Activated naive CD4-positive, alpha-beta T cell treated with anti-CD3 and anti-CD28 coated beads, Interleukin-2, amount 10 ng/mL, durations not matched to agents 7 days and 5 days (primary cell): ENCODE measurements at places on chromosomes 13 and 19.

DNA sequence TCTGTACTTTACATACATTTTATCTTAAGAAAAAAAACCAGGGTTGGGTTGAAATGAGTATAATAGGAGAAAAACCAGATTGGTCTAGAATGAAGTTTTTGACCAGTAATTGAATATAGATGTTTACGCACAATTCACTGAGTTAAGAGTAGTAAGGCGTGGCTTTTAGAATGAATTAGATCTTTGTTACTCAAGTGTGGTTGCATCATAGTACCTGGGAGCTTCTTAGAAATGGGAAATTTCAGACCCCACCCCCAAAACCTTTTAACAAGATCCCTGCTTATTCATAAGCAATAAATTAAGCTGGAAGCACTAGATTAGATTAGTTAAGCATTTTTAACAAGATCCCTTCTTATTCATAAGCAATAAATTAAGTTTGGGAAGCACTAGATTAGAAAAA lies 28.7 kb upstream of the LMO7 start:
- no peak for DNase-seq

DNA sequence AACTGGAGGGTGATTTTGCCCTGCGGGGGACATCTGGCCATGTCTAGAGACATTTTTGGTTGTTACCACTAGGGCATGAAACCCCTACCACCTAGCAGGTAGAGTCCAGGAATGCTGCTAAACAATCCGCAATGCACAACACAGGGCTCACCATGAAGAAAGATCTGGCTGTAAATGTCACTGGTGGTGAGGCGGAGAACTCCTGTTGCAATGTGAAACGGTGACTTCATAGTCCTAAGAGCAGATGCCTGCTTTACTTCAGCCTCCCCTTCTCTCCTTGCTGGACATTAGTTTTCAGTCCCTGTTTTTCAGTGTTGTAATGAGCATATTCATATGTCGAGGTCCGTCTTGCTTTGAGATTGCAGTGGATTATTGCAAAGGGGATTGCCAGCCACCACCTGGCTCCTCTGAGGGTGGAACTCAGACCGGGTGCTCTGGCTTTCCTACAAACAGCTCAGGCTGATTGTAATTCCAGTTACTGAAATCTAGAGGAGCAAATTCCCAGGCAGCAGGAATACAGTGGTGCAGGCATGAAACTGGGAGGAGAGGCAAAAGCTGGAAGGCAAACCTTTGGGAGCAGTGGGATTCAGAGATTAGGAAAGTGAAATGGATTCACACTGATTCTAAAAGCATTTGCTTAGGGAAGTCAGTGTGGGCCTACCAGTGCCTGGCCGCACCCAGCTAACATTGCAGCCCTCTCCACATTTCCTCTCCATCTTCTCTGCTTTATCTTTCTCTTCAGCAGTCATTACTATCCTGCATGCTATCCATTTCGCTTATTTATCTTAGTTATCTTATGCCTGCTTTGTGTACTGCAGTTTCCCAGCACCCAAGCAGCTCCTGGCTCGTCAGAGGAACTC lies 76.1 kb upstream of the PCDH8 start:
- DNase-seq: no peak

DNA sequence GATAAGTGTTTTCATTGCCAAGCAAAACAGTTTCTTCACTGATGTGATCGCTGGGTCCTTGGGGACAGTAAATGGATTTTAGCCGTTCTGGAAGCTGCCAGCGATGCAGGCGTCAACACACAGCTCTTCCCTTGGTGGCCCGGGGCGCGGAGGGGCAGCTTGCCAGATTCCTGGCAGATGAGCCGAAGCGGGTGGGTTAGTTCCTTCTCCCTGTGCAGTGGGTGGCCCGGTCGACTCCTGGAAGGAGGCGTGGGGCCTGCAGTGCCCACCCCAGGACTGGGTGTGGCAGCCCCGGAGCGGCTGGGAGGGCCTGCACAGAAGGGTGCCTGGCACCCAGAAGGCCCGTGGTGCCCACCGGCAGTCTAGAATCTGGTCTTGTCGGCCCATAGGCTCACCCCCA lies 69.0 kb downstream of the KDM4B start:
- no peak for DNase-seq

- no peak for DNase-seq
Measured at GRCh38 chr13:113941571-113942191, 32.2 kb downstream of the C13orf46 start.

- DNase-seq: no peak
Measured at GRCh38 chr19:30393046-30393445, 20.9 kb downstream of the ZNF536 start.

DNA sequence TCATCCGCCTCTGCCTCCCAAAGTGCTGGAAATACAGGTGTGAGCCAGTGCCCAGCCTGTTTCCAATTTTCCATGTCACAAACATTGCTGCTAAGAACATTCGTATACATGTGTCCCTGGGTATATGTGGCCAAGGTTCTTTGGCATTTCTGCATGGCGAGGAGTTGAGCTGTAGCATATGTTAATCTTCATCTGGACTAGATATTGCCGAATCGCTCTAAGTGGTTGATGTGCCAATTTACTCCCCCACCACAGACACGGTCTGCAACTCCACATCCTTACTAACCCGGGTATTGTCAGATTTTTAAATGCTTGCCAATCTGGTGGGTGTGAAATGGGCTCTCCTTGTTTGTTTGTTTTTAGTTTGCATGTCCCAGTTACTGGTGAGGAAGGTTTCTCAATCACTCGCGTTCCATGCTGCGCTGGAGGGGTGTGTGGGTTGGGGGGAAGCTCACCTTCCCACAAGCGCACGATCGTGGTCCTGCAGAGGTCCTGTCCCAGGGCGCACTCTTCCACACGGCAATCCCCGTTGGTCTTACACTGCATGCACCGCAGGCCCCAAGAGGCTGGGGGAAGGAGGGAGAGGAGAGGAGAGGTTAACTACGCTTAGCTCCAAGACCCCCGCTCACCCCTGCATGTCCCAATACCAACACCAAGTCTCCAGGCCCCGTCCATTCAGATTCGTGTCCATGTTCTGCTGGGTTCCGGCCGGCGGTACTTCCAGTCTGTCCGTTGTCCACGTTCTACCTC lies 2.7 kb downstream of the PLAUR start:
- no peak for DNase-seq

DNA sequence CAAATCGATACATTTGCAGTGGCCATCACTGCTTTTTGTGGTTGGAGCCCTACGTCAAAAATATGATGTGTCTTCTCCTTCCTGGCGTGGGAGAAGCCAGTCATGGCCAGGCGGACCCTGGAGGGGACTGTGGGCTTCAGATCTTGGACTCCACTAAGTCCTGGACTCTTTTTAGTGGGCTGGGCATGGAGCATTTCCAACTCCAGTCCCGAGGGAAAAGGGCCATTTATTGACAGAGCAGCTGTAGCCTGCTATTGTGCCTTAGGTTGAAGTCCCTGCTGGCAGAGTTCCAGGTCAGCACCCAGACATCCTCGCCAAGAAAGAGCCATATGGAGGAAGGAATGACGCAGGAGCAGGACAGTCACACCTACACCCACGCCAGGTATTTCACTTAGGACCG lies 179.2 kb upstream of the ZNF507 start:
- no peak for DNase-seq

GRCh38 chr13:23739596-23739995 lies 149.6 kb downstream of the MIPEP start:
- DNase-seq: no peak

- DNase-seq: no peak
Measured at GRCh38 chr13:33169273-33169980, 116.1 kb downstream of the STARD13 start.

GRCh38 chr13:84823528-84823927 lies 941.3 kb upstream of the SLITRK1 start:
- DNase-seq: no peak

GRCh38 chr13:113815151-113816058 lies 48.5 kb downstream of the GAS6 start:
- DNase-seq: peak; percentile 53

DNA sequence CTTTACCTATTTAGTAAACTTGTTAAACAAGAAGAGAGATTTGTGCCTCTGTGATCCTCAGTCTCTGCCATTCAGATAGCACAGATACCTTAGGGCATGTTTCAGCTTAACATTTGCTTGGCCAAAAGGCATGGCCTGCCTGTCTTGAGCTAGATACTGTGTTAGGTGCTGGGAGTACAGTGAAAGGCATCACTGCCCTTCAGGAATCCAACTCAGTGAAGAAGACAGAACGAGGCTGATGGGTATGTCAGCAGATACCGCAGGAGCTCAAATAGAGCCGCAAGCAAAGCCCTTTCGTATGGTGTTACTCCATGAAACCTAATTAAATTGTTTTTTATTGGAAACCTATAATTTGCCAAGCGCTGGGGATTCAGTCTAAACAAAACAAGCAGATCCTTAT lies 12.9 kb downstream of the ZNF507 start:
- no peak for DNase-seq
